GM12864 (cell line): ENCODE measurements at places on chromosomes 12 and 14.

DNA sequence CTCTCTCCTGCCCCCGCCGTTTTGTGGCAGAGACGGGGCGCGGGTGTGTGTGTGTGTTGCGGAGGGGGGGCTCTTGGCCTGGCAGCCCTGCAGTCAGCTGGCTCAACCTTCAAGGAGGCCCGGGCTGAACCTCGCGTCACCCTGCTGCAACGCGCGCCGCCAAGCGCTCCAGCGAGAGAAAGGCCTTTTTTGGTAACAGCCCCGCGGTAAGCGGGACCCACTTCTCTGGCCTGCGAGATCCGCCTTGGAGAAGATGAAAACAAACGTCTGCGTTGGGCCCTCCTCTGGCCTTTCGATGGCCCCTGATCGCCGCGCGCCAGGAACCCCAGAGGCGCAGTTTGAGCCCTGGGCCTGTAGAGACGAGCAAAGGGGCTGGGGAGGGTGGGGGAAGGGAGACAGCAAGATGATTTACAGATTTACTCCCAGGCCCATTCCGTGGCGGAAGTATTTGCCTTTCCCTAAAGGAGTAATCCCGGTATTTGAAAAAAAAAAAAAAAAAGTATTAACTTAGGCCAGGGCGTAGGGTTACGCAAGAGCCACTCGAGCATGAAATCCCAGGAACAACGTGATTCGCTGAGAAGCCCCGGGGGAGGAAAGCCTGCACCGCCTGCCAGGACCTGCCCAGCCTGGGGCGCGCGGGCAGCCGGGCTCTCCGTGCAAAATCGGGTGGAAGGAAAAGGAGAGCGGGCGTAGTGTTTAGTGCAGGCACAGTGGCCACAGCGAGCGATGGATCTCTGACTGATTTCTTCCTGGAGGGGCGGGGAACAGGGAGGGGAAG lies 4.5 kb upstream of the IRF2BPL start:
- DNase-seq = no peak

DNA sequence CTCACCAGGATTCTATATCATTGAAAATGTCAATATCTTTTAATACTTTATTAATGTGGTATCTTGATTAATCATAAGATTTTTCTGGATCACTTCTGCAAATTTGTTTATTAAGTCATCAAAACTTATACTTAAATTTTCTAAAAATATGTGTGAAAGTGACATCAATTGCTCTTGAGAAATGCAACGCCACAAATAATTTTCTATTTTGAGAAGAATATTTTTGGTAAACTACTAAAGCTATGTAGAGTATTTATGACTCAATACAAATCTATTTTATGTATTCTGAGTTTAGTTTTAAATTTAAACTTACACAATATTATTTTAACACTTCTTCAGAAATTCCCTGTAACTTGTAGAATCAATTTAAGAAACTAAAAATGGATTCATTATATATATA lies 263.3 kb downstream of the RASSF9 start:
- DNase-seq = no peak

GRCh38 chr12:102961466-102961855 lies 4.0 kb downstream of the ASCL1 start:
- DNase-seq = no peak

DNA sequence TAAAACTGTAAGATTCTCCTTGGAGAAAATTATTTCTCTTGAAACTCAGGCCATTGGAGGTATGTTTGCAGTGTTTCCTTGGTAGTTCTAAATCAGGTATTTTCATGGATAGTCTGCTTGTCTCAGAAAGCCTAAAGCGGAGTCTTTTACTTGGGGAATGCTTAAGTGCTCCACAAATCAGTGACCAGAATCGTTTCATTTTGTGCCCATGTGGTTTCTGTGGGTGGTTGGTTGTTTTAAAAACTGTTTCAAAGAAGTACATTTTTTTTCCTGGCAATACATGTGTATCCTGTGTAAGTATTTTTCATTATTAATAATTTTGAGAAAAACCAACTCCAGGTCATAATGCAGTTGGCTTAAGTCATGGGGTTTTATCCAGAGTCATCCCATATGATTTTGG lies 33.6 kb downstream of the CCDC91 start:
- no peak for DNase-seq

- no peak for DNase-seq
Measured at GRCh38 chr12:13843841-13844240, 137.6 kb downstream of the GRIN2B start.

- no peak for DNase-seq
Measured at GRCh38 chr14:69333791-69334337, 64.2 kb downstream of the ERH start.

DNA sequence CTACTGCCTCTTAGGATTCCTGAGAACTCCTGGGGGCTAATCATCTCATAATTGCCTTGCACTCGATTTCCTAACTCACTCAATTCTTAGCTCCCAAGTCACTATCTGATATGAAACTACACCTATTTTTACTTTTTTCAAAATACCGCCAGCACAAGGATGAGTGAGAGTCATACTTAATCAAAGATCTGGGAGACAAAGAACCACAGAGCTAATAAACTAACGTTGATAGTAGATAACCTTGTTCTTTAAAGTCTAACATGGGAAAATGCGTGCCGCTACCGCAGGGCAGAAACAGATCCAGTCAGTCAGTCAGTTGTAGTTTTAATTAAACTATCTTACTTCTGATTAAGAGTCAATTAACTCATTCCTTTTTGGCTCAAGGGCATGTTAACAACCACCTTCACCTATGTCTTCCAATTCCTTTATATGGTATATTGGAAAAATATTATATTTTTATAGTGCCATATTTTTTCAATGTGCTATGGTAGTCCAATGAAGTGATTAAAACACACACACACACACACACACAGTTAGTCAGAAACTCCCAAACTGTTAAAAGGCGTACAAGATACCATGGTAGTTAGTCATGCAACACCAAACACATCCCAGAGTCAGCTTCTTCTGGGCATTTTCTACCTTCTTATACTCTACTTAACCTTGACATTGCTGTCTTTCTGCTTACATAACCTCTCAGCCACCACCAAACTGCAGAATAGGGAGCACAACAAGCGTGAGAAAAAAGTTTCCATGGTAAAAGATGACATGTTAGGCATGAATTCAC lies 114.0 kb downstream of the KLHL28 start:
- DNase-seq = no peak

- DNase-seq = no peak
Measured at GRCh38 chr12:88782351-88782750, 202.1 kb upstream of the KITLG start.

- DNase-seq = no peak
Measured at GRCh38 chr12:128813883-128814282, 9.9 kb downstream of the SLC15A4 start.

GRCh38 chr12:69062621-69063237 lies 129.8 kb upstream of the CPM start:
- DNase-seq = no peak

DNA sequence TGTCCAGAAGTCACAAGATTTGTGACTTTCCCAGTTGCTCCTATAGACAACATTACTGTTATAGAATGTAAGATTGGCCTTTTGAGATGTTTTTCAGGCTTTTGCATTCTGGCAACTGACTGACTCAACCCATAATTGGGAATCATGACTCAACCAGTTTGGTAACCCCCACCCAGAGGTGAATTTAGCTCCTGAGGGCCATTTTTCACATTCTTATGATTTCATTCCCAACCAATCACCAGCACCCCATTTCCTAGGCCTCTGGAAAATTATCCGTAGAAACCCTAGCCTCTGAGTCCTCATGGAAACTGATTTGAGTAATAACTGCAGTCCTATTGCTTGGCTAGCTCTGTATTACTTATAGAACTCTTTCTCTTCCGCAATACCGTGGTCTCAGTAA lies 626.0 kb upstream of the SEL1L start:
- no peak for DNase-seq

GRCh38 chr14:53879747-53880146 lies 76.9 kb downstream of the BMP4 start:
- no peak for DNase-seq

DNA sequence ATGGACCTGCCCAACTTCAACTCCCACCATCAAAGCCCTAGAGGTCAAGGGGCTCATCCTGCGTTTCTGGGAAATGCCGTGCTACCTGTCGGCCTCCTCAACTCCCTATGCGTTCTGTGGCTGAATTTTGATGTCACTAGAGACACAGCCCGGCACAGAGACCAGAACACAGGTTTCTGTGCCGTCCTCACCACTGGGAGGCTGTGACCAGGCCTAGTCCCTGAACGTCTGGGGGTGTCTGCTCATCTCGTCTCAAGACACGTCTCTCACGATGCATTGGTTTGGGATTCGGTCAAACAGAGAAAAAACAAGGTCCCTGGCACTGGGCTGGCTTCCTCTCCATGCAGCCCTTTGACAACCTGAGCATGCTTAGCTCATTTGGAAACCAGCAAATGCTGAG lies 33.5 kb downstream of the SLC15A4 start:
- no peak for DNase-seq

- DNase-seq = no peak
Measured at GRCh38 chr14:34020014-34020413, 69.1 kb upstream of the EGLN3 start.

DNA sequence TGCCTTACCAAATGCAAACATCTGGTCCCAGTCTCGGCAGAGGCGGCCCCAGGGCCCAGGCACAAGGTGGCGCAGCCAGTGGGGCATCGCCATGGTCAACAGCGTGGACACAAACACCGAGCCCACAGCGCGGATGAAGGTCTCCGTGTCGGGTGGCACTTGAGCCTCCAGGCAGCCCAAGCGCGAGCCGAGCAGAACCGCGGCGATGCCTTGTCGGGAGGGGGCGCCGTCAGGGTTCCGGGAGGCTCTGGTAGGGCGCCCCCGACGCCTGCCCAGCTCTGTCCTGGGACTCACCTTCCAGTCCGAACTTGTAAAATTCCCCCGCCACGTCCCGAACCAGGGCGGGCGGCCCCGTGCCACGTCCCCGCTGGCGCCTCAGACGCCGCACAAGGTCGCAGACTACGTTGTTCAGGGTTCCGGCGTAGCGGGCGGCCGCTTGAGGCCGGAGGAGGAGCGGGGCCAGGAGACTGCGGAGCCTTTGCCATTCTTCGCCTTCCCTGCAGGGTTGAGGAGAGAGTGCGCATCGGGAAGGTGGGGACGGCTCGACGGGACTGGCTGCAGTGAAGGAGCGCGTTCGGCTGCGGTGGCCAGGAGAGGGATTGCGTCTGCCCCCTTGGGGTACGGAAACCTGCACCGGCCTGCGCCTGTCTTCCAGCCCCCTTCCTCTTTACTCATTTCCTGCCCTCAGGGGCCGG lies 1.7 kb downstream of the CYP27B1 start:
- DNase-seq = no peak

DNA sequence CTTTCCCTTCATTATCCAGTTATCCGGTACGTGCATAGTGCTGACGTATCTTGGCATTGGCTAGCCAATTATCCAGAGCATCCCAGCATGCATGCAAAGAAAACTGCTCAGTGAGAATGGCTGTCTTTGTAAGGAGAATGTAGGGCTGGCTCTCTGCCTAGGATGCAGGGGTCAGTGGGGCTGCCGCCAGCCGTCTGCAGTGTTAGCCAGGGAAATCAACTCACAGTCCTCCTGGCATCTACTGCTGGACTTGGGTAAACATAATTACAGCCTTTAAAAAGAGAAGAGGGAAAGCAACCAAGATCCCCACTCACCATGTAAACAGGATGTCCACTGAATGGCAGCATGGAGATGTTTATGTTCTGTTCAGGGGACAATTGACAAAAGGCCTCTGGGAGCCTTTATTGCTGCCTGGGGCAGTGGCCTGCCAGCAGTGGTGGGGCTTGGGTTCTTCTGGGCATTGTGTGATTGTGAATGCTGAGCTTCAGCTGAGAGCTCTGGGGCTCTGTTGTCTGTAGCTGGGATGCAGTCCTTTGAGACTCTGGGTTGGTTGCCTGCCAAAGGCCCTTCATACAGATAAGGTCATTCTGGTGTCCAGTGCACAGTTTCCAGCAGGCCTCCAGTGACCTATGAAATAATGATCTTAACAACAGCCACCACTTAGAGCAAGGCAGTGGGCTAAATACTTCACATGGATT lies 121.8 kb downstream of the TBC1D30 start:
- no peak for DNase-seq

- no peak for DNase-seq
Measured at GRCh38 chr12:43836475-43836989, 651 bp downstream of the TMEM117 start.

DNA sequence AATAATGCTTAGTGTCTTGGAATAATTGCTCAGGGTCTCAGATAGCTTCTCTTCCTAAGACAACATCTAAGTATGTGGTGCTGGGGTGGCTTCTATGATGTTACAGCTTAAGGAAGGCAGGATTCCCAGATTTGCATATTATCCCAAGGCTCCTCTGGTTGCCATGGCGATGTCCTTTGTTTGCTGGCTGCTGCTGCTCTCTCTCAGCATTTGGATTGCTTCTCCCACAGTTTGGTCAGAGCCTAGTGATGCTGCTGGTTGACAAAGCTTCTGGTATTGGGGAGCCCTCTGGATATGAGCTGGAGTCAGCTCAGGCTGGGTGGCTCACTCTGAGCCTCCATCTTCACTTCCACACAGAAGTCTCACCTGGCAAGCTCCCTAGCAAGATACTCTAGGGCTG lies 56.4 kb upstream of the FBXO33 start:
- DNase-seq = no peak

DNA sequence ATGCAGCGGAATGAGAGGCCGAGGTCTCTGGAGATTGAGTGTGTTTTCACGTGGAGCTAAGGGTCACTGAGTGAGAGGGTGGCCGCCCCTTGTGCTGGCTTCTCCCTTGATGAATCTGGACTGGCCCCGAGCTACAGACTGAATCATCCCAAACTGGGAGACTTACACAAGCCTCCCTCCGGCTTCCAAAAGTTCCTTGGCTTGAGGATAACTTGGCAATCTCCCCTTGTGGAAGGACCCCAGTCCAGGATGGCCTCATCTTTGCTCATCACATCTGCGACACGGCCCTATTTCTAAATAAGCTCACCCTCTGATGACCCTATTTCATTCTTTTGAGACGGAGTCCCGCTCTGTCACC lies 41.5 kb upstream of the FBRSL1 start:
- DNase-seq = no peak

DNA sequence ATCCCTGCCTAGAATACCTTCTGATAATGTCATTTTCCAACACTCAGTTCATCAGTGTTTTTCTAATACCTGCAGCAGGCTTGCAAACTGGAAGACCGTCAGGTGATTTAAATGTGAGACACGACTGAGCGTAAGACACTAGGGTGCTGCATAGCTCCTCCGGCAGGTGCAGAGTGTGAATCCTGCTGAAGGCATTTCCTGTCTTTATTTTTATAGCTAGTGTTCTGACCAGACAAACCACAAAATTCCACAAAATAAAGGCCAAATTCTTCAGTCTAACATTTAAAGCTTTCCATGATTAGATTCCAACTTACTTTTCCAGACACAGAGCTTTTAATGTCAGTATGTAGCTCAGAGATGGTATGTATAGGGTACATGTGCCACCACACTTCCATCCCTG lies 70.7 kb downstream of the BBS10 start:
- no peak for DNase-seq

- DNase-seq = no peak
Measured at GRCh38 chr14:90088176-90088575, 26.4 kb downstream of the KCNK13 start.

DNA sequence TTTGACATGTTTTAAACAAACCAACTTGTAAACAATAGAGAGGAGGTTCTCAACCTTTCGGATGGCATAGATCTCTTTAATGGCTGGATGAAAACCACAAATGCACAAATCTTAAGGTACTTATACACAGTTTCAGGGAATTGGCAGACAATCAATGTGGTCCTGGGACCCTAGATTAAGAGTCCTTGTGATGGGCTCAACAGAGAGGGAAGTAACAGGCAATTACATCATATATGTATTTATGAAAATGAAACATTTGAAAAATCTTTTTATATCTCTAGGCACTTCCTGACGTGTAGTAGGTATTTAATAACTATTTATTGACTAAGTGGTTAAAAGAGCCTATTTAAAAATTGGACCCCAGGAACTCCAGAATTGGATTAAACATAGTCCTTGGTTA lies 897 bp downstream of the ACTR10 start:
- DNase-seq = no peak

- no peak for DNase-seq
Measured at GRCh38 chr12:41277100-41277945, 89.2 kb downstream of the PDZRN4 start.
